ENCODE measurements at places on chromosomes 5 and 9. TPM values are rescaled to one million over a fixed set of nuclear protein-coding genes. Genes with fewer than 3 reads are reported as not detected.
A peak's percentile ranks its signal among the peaks of the same experiment; 100 is the strongest.

DNA sequence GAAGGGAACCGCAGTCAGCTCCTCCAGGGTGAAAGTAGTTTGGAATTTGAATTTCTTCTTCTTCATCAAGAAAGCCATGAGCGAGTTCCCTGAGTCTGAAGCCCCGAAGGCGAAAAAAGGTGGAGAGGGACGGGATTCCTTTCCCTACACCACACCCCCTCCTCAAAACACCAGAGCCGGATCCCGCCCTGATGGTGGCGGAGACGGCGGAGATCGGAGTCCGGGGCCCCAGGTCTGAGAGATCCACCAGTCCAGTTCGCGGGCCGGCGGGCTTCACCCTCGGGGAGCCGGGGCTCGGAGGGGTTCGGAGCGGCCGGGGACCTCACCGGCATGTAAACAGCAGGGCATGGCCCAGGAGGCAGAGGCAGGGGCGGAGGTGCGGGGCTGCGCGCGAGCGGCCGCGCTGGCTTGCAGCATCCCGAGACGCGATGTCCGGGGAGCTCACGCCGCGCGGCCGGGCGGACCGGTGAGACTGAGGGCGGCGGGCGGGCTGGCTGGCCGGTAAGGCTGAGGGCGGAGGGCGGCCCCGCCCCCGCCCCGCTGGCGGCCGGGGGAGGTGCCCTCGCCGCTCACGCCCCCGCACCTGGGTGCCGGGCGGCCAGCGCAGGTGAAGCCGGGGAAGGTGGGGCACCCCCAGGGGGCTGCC, 606 bp downstream of the EEIG1 start:
- H3K36me3 ChIP-seq, result peaks cover 12% of the 10 kb centered on the region
- peaks cover 55% of the 10 kb centered on the region for H3K4me1 ChIP-seq
- H3K27ac ChIP-seq, result peak overlapping the region; percentile 68
- peak; percentile 46 for DNase-seq

DNA sequence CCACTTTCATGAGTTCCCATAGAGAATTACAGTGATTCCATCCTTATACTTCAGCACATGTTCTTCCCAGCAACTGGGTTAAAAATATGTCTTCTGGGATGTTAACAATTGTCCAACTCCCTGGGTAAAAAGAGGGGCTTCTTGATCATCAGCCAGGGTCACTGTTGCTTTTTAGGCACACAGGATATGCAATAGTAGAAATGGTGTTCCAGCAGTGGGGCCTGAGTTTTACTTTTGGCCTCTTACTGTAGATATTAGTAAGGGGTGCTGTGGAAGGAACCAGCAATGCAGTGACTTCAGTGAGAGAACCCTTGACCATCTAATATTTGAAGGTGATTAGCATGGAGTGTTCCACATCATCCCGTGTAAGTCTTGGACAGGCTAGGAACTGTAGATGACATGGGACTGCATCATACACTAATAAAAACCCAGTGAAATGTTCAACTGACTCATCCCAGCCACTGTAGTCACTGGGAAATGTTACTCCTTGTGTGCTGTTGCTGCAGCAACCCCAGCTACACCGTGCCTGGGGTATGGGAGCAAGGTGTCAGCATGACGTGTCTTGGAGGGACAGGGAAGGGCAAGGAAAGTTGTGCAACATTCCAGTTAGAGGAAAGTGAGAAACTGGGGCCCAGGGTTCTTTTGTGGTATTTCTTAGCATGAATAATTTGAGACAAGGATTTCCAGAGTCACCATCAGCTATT, 610.9 kb downstream of the RAB3C start:
- no peaks in the 10 kb centered on the region for H3K4me1 ChIP-seq
- no peak overlapping the region for H3K4me3 ChIP-seq
- no peaks in the 10 kb centered on the region for H3K27me3 ChIP-seq
- H3K27ac ChIP-seq, result no peak overlapping the region
- DNase-seq, result no peak

DNA sequence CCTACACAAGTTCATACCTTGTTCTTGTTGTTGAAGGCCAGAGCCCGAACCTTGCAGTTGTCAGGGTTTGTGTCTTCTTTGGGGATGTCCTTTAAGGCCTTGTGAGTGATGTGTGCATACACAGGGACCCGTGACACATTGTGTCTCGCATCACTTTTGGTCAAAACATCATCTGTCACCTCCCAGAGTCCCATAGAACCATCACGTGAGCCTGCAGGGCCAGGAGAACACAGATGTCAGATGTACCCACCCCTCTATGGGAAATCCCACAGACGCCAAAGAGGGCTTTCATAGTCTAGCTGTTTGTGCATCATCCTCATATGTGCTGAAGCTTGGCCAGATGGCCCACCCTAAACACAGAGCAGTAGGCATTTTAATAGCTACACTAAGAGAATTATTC, 28.2 kb downstream of the DCAF12 start:
- no peak overlapping the region for H3K4me3 ChIP-seq
- H3K36me3 ChIP-seq, result peaks cover 42% of the 10 kb centered on the region
- H3K27me3 ChIP-seq, result no peaks in the 10 kb centered on the region
- H3K4me1 ChIP-seq, result no peaks in the 10 kb centered on the region

DNA sequence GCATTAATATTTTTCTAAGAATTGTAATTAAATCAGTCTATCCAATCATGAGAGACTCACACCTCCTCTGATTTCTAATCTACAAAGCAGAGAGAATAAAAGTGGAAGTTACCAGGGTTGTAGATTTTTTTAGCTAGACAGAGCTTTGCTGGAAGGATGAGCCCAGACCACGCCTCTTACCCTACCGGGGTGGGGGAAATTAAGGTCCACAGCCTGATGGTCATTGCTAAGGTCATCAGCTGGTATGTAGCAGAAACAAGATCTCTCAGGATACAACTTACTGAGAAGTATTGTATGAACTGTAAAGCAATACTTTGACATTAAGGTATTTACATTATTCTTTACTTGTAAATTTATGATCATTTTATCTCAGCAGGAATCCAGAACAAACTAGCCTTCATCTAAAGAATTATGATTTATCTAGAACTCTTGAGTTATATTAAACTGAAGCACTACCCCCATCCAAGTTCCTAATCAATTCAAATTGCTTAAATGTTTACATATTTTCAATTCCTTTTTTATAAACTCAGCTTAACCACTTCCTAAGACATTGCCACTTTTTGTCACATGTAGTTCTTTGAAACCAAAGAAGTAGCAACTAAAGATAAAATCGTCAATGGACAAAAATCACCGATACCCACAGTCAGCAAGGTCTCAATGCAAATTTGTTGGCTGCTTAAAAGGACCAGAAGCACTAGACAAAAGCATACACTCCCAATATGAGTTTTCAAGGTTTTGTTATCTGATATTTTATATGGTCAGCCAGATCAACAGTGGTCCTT, 225.8 kb upstream of the DAPK1 start:
- no peak overlapping the region for H3K27ac ChIP-seq
- DNase-seq, result no peak
- no peak overlapping the region for H3K4me3 ChIP-seq
- peaks cover 12% of the 10 kb centered on the region for H3K27me3 ChIP-seq
- H3K36me3 ChIP-seq, result no peaks in the 10 kb centered on the region

GRCh38 chr5:175749591-175749990, 91.7 kb downstream of the HRH2 start:
- H3K4me1 ChIP-seq, result no peaks in the 10 kb centered on the region
- H3K27me3 ChIP-seq, result no peaks in the 10 kb centered on the region
- H3K36me3 ChIP-seq, result no peaks in the 10 kb centered on the region
- DNase-seq, result no peak

DNA sequence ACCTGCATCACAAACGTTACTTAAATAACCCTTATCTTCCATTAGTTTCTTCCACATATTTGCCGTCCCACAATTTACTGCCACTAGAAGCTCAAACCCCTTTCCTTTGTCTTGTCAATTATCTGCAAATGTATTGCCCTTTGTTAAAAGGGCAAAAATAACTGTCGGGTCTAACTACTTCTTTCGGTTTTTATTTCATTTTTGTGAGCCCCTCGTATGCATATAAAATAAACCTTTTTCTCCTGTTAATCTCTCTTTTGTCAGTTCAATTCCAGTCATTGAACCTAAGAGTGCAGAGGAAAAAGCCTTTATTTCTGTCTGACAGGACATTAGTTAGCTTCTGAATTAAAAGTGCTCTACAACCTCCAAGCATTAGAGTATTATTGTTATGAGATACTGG, 45.5 kb downstream of the TMEM215 start:
- no peak for DNase-seq
- no peaks in the 10 kb centered on the region for H3K4me1 ChIP-seq
- no peaks in the 10 kb centered on the region for H3K36me3 ChIP-seq
- no peak overlapping the region for H3K4me3 ChIP-seq
- H3K27me3 ChIP-seq, result no peaks in the 10 kb centered on the region

- H3K27ac ChIP-seq, result no peak overlapping the region
- H3K4me1 ChIP-seq, result no peaks in the 10 kb centered on the region
- H3K36me3 ChIP-seq, result no peaks in the 10 kb centered on the region
- no peak overlapping the region for H3K4me3 ChIP-seq
Measured at GRCh38 chr5:150245111-150245789, 44.3 kb downstream of the CAMK2A start.

DNA sequence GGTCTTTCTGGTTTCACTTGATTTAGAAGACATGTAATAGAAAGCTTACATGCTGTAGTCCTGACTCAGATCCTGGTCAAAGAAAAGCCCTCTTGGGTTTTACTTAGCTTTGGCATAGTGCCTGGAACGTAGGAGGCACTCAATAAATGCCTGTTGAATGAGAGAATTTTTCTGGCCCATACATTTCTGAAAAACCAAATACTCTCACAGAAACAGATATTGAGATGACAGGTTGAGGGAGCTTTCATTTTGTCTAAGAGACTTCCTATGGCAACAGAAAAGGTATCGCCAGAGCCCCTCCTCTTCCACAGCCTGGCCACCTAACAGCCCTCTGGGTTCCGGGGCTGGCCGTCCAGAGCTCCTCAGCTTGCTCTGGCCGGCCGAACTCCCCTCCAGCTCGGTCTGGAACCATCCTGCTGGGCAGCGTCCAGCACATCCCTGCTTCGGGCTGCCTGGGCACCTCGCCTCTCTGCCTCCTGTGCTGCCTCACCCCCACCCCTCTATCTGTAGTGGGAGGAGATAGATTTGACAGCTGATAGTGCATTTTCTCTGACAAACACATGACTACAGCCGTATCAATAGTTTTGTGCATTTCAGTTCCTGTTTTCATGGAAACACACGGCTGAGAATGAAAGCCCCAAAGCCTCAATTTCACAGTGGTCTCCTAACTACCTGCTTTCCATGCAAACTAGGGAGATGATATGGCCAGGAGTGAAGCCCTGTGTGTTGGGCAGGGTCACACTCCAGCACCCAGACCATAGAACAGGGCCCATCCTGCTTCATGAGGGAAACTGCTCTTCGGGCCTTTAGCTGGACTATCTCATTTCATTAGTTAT, 1.1 kb downstream of the IL4 start:
- no peaks in the 10 kb centered on the region for H3K27me3 ChIP-seq
- no peak for DNase-seq
- H3K27ac ChIP-seq, result peak overlapping the region; percentile 28
- H3K4me3 ChIP-seq, result no peak overlapping the region

GRCh38 chr5:145548097-145548496, 287.0 kb downstream of the PRELID2 start:
- H3K27ac ChIP-seq, result no peak overlapping the region
- DNase-seq, result no peak
- H3K4me1 ChIP-seq, result no peaks in the 10 kb centered on the region
- no peaks in the 10 kb centered on the region for H3K36me3 ChIP-seq
- H3K4me3 ChIP-seq, result no peak overlapping the region

- no peak overlapping the region for H3K27ac ChIP-seq
- H3K27me3 ChIP-seq, result no peaks in the 10 kb centered on the region
- no peaks in the 10 kb centered on the region for H3K36me3 ChIP-seq
- H3K4me3 ChIP-seq, result no peak overlapping the region
- no peak for DNase-seq
Measured at GRCh38 chr9:125744616-125745015, 2.6 kb upstream of the PBX3 start.

- H3K4me3 ChIP-seq, result no peak overlapping the region
- H3K36me3 ChIP-seq, result no peaks in the 10 kb centered on the region
- DNase-seq, result no peak
- H3K4me1 ChIP-seq, result no peaks in the 10 kb centered on the region
- no peaks in the 10 kb centered on the region for H3K27me3 ChIP-seq
Measured at GRCh38 chr5:14299666-14300065, 156.5 kb downstream of the TRIO start.

DNA sequence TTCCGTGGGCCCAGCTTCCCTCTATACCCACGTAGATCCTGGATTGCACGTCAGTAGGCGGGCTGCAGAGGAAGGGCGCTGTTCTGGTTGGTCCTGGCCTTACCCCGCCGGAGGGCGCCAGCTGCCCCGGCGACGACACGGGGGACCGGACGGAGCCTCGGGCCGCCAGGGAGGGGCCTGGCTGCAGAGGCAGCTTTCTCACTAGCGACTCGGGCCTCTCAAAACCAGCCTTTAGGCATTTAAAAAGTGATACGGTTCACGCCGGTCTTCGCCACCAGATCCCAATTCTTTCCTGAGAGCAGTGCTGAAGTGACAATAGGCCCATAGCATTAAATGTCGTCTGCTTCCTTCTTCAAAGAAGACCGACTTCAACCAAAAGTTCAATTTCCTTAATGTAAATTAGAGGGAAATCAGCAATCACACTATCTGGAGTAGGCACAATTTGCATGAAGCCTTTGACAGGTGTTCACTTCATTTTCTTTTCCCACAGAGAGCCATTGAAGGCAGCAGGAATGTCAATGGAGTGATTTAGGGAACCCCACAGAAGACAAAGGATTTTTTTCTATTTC, 17.6 kb upstream of the UBE2D2 start:
- no peaks in the 10 kb centered on the region for H3K27me3 ChIP-seq
- peak; percentile 62 for DNase-seq
- no peaks in the 10 kb centered on the region for H3K36me3 ChIP-seq
- no peak overlapping the region for H3K27ac ChIP-seq
- no peaks in the 10 kb centered on the region for H3K4me1 ChIP-seq

GRCh38 chr5:96220610-96221390, 212.2 kb downstream of the PCSK1 start:
- no peak for DNase-seq
- H3K4me3 ChIP-seq, result no peak overlapping the region
- no peaks in the 10 kb centered on the region for H3K36me3 ChIP-seq
- H3K27me3 ChIP-seq, result no peaks in the 10 kb centered on the region
- no peak overlapping the region for H3K27ac ChIP-seq
- no peaks in the 10 kb centered on the region for H3K4me1 ChIP-seq

DNA sequence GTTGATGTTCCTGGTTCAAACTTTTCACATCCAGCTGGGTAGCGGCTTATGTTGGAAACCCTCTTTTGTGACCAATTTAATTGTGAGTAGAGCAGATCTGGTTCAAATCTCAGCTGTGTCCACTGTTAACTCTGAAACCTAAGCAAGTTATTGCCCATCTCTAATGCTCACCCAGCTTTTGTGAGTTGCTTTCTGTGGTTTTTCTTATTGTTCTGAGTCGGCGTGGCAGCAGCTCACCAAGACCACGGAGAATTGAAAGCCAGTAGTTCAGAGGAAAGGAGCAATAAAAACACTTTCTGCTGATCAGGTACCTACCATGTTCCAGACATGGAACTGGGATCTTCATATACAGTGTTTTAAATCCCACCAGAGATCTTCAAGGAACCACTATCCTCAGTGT, 114.4 kb downstream of the DOCK2 start:
- H3K4me1 ChIP-seq, result no peaks in the 10 kb centered on the region
- no peak overlapping the region for H3K27ac ChIP-seq
- no peak overlapping the region for H3K4me3 ChIP-seq

GRCh38 chr5:73962801-73963425, 336.9 kb downstream of the ARHGEF28 start:
- no peak overlapping the region for H3K27ac ChIP-seq
- H3K4me1 ChIP-seq, result no peaks in the 10 kb centered on the region
- no peak overlapping the region for H3K4me3 ChIP-seq
- no peaks in the 10 kb centered on the region for H3K36me3 ChIP-seq
- no peaks in the 10 kb centered on the region for H3K27me3 ChIP-seq
- no peak for DNase-seq

Gene SPATA31E1
- total RNA-seq, result not detected

Gene SPATA31C1
- not detected for total RNA-seq

Gene EGFLAM
- not detected for total RNA-seq

Gene HAVCR1
- total RNA-seq, result 0.61 TPM

Gene NUDT12
- total RNA-seq, result 0.94 TPM

Gene BARHL1
- total RNA-seq, result not detected

Gene TPRN
- total RNA-seq, result 15.1 TPM

Gene SHOC1
- not detected for total RNA-seq
